Naive thymus-derived CD4-positive, alpha-beta T cell (primary cell): ENCODE measurements at places on chromosomes 11 and 22. TPM values are rescaled to one million over a fixed set of nuclear protein-coding genes. Genes with fewer than 3 reads are reported as not detected.

- DNase-seq: no peak
These were observed 959 bp downstream of the CCND1 start for GRCh38 chr11:69641681-69642548.

DNA sequence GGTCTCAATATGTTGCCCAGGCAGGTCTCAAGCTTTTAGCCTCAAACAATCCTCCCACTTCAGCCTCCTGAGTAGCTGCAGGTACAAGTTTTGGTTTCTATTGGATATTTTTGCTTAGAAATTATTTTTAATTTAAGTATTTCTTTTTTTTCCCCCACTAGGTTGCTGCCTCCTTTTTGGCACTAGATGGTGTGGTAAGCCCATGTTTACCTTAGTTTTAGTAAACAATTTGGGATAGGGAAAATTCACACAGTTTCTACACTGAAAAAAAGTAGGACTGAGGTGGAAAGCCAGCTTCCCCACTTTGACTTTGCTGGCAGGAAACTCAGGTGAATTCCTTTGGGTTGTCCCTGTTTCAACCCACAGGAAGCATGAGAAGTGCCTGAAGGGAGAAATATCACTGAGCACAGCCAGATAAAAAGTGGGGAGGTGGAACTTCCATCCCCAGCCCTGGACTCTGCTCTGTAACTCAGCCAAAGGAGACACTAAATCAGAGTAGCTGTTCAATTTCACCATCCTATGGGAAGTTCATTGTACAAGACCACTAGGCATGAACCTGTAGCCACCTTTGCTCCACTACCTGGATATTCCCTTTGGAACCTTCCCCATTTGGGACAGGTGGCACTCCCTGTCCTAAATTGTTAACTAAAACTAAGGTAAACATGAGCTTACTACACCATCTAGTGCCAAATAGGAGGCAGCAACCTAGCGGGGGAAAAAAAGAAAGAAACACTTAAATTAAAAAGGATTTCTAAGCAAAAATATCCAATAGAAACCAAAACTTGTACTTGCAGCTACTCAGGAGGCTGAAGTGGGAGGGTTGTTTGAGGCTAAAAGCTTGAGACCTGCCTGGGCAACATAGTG is 154.4 kb upstream of the FAT3 start:
- no peak for DNase-seq

DNA sequence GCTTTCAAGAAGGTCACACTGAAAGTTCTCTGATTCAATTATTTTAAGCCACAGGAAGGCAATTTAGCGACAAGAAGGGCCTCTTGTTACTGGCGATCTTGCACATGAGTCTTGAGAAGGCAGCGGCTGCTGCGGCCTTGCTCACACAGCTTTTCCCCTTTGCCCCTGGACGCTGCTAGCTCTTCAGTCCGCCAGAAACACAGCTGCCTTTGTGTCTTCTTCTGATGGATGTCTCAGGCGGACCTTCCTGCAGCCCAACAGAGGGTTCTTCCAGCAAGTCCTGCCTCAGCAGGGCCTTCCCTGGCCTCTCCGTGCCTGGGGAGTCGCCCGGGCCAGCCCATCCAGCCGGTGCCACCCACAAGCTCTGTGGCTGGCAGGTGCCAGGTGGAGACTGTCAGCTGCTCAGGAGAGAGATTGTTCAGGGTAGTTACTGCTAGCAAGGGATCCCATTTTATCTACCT is 59.4 kb downstream of the PKNOX2 start:
- no peak for DNase-seq

- DNase-seq: no peak
These were observed 9.6 kb downstream of the NEAT1 start for GRCh38 chr11:65432100-65432650.

DNA sequence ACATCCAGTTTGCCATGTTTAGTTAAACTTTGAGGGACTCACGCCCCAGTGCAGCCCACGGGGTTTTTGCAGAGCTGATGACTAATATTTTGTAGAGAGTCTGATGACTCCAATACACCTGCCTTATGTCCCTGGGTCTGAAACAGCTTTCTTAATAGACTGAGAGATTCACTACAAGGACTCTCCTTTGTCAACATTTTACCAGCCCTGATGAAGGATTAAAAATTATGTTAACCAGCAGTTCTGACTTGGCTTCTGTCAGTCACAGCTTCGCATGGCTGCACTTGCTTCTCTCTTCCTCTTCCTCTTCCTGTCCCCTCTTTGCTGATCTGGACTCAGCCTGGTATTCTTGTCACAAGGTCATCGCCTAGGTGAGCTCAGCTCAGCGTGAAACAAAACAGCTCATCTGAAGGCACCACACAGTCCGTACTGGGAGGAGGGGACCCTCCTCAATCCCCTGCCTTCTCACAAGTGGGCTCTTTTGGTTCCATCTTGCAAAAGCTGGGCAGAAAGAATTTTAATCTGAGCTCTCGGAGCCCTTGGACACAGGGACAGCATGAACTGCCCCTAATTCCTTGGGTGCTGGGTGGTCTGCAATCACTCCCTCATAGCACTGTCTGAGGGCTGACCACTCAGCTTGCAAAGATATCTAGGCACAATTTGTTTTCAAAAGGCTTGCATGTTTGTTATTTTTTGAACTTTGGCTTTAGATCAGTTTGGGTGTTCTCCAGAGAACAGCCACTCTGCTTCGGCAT is 38.1 kb upstream of the POU2AF1 start:
- DNase-seq: no peak

DNA sequence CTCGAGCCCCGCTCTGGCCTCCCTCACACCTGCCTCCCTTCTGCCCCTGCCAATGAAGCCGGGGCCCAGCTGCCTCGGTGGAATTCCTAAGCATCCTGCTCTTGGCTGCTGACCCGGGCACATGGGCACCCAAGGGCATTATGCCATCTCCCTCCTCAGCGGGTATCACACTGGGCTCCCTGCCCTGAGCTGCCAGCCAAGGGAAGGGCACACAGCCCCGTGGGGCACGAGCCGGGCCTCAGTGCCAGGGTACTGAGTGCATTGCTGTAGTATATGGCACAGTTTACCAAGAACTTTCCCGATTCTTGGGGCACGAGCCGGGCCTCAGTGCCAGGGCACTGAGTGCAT is 43.8 kb upstream of the JAM3 start:
- DNase-seq: no peak

DNA sequence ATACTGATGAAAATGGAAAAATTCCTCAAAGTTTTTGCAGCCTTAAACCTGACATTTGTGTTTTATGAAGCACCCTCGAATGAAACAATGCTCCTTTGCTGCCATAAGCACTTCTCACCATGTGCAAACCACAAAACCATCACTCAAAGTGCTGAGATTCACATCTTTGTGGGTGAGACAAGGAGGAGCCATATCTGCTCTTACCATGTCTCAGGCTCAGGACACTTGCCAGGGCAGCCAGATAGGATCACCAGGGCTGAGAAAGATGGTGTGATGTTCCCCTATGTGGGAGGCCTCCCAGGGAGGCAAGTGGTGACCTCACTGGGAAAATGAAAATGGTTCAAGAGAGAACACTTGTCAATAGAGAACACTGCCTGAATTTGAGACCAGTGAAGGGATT is 120.4 kb downstream of the CCDC34 start:
- DNase-seq: no peak

GRCh38 chr11:1693327-1694063 is 3.5 kb upstream of the KRTAP5-6 start:
- peak; percentile 63 for DNase-seq

DNA sequence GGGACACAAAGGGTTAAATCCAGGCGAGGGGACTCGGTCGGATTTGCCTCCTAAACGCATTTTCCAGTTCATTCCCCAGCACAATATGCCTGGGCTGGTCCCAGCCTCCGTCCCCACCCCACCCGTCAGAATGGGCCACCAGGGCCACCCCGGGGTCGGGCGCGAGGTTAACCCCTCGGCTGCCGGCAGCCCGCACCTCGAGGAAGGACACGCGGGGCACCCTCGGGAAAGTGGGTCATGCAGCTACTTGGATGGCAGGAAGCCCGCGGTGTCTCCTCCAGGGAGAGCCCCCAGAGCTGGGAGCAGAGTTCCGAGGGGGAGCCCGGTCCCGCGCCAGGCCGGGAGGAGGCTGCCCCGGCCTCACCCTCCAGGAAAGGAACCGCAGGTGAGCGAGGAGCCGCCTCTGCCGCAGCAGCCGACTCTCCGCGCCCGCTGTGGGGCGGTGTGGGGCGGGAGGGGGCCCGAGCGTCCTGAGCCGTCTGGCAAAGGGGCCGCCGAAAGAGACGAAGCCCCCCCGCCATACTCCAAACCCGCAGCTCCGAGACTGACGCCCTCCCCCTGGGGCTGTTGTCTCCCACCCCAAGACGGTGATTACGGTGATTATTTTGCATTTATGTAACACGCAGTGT is 1.4 kb downstream of the NECTIN1 start:
- DNase-seq: peak; percentile 12

DNA sequence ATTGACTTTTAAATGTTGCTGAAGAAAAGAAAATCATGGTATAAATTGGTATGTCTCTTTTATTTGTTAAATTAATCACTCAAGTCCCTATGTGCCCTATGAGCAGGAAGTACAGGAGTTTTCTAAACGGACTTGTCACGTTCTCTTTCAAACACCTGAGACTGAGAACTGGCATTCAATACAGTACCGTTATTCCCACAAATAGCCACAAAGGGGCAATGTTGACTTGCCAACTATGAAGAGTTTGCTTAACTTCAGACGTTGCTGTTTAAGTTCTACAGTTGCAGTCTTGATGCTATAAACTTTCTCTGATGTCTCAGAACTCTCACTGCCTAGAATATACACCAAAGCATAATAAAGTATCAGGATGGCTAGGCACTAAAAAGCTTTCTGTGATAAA is 7.6 kb downstream of the OR56A1 start:
- peak; percentile 10 for DNase-seq

GRCh38 chr11:114165326-114166230 is 106.1 kb downstream of the ZBTB16 start:
- no peak for DNase-seq

GRCh38 chr11:130214861-130215530 is 55.4 kb downstream of the ST14 start:
- DNase-seq: no peak

- no peak for DNase-seq
These were observed 163.9 kb downstream of the TRIM29 start for GRCh38 chr11:119974051-119974450.

DNA sequence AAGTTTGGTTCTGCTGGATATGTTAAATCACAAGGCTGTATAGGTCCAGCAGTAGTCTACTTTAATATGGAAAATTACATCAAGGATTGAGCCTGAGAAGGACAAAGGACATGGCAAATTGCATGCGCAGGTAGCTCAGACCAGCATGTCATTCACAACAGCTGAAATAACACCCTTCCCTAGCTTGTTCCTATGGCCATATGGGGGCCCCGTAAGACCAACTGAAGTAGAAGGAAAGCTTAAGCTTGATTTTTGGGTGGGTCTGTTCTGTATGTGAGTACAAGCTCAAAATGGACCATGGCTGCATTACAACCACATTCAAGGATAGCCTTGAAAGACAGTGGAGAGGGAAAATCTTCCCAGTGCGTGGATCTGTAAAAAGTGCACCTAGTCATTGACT is 20.6 kb upstream of the PDE3B start:
- DNase-seq: no peak

DNA sequence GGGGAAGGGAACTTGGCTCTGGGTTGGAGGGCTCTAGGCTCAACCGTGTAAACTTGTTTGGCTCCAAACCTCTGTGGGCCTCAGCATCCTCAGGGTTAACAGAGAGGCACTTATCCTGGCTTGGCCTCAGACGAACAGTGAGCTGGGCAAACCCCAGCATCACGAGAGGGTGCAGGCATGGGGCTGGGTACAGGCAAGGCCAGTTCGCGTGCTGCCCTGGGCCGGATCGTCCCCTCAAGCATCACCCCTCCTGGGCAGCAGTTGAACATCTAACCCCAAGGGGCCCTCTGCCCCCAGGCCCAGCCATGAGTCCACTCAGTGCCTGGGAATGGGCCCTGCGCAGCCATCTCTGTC is 1.9 kb downstream of the EHBP1L1 start:
- DNase-seq: no peak

- DNase-seq: no peak
These were observed 12.6 kb downstream of the IGF2 start for GRCh38 chr11:2126520-2127085.

- no peak for DNase-seq
These were observed 12.3 kb upstream of the ARAP1 start for GRCh38 chr11:72764503-72764902.

DNA sequence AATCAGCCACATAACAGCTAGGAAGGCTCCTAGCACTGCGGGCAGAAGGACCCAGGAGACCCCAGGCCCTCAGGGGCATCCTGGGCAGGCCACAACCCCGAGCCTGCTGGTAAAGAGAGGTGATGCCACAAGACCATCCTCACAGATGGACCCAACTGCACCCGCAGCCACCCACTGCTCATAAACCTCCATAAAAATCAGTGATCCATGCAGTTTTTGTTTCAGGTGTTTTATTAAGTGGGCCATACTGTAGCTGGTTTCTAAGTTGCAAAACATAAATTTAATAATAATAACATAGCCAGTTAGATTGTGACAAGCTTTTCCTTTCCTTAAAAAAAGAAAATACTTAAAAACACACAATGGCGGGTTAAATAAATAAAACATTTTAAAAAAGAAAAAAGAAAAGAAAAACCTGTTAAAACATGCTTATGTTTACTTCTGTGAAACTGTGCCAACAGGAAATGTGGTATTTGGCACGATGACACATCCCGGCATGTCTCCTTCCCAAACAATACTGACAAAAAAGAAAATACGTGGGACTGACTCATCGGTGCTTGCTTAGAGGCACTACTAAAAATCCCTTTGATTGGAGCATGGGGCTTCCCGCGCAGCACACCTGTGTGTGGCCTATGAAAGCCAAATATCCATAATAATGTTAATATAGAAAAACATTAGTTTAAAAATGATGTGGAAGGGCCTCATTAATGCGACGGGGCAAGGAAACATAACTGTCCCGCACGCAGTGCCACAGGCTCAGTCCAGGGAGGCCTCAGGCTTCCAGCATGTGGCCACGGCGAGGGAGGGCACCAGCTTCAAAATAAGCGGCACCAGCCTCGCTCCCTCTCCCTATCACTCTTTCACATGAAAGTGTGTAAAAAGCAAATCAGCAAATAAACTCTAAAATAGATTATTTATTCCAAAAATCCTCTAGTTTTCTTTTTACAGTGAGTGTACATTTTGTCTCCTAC is 47.5 kb upstream of the SCUBE2 start:
- no peak for DNase-seq

DNA sequence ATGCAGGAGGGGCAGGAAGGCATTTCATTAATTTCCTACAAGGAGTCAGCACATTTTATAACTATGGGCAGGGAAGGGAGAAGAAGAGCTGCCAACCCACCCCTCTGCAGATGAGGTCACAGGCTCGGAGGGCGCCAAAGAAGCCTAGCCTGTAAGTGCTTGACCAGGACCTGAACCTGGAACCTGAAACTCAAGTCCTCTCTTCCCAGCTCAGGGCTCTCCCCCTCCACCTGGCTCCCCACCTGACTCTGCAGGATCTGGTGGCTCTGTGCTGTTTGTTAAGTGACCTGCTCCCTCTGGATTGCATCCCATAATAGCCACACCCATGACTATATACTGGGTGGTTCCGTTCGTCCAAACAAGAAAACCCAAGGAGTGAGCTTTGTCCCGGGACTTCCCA is 27.3 kb downstream of the SCGB1A1 start:
- no peak for DNase-seq

GRCh38 chr11:27384227-27384626 is 21.2 kb upstream of the CCDC34 start:
- DNase-seq: no peak

GRCh38 chr11:67085617-67086016 is 29.0 kb downstream of the RHOD start:
- DNase-seq: no peak

GRCh38 chr11:72452495-72452894 is 18.2 kb upstream of the CLPB start:
- no peak for DNase-seq

The MAJIN gene
- 0.48 TPM for total RNA-seq

The RIMBP3C gene
- total RNA-seq: 0.77 TPM

The OR8D1 gene
- not detected for total RNA-seq

The TMA7B gene
- total RNA-seq: 9.5 TPM

The DDTL gene
- total RNA-seq: 3.3 TPM

The PHLDA2 gene
- total RNA-seq: not detected
